AG20443 (cell line): ENCODE measurements at places on chromosomes 11 and 22.
A peak's percentile ranks its signal among the peaks of the same experiment; 100 is the strongest.

- no peak for DNase-seq
Observed at GRCh38 chr22:33180356-33180755, 122.2 kb upstream of the SYN3 start.

DNA sequence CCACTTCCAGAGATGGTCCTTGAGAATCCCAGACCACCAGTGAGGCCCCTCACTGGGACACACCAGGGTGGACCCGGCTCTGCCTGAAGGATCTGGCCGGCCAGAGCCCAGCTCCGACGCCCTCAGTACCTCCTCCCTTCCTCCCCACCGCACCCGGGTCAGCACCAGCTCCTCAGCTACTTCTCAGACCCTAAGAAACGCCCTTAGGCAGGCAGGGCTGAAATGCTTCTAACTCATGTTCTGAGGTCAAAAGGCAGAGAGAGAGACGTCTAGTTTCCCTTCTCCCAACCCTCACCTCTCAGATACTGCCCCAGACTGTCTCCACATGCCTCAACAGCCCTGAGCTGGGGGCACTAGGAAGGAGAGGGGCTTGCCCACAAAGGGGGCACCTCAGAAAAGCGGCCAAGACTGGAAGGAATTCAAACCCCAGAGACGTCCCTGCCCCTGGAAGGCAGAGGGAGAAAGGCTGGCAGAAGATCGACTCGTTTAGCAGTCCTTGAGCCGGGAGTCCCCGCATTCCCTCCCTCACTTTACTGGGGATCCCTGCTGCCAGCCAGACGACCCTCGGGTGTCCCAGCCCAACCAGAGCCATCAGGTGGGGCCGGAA is 539 bp downstream of the USH1C start:
- DNase-seq, result no peak

GRCh38 chr11:77748266-77748665 is 72.3 kb downstream of the RSF1 start:
- no peak for DNase-seq

DNA sequence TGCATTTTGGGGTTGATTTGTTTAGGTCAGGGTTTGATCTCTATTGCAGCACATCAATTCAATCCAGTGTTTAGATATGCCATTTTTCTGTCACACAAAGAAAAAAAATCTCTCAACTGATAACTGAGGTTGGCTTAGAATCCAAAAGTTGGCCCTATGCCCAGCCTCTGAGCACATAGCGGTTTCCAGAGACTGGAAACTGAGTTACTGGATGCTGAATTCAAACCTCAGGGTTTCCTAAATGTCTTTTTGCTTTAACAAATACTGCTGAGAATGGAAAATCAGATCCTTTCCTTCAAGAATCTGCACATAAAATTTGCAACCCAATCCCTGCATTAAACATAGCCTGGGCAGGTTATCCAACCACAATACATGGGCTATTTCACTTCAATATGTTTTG is 4.0 kb downstream of the P4HA3 start:
- DNase-seq, result no peak

DNA sequence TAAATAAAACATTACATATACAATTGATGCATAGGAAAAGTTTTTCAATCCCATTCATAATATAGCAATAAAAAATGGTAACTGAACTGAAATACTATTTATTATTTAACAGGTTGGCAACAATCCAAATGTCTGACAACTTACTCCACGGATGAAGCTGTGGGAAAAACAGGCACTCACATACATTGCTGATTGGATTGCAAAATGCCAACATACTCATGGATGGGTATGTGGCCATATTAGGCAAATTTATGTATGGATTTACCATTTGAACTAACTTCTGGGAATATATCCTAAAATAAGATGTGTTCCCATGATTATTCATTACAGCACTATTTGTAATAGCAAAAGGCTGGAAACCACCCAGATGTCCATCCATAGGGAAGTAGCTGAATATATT is 3.2 kb upstream of the BIRC2 start:
- DNase-seq, result no peak

GRCh38 chr22:19988965-19989724 is 27.5 kb downstream of the ARVCF start:
- DNase-seq, result no peak

DNA sequence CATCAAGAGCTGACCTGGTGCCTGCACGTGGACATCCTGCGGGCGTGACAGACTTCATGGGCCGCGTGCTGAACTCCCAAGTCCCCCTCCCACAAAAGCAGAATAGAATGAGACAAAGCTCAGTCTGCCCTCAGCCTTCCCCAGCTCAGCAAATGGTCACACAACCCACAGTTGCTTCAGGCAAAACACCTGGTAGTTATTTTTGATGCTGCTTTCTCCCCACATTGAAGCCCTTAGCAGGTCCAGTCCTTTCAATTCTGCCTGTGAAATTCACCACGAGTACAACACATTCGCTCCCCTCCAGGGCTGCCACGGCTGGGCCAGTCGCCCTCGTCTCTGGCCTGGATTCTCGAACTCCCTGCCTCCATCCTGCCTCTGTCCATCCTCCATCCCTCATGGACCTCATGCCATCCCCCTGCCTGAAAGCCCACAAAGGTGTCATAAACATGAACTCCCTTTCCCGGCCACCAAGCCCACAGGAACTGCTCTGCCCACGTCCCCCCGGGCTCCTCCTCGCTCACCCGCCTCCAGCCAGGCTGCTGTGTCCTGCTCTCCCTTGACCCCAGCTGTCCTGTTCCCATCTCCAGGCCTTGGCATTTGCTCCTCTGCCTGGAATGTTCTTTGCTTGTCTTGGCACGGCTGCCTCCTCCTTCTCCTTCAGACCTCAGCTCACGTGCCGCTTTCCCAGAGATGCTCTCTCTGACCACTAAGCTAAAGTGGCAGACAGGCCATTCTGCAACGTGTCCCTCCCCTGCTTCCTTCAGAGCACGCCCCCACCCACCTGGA is 42.1 kb downstream of the SCUBE1 start:
- no peak for DNase-seq

DNA sequence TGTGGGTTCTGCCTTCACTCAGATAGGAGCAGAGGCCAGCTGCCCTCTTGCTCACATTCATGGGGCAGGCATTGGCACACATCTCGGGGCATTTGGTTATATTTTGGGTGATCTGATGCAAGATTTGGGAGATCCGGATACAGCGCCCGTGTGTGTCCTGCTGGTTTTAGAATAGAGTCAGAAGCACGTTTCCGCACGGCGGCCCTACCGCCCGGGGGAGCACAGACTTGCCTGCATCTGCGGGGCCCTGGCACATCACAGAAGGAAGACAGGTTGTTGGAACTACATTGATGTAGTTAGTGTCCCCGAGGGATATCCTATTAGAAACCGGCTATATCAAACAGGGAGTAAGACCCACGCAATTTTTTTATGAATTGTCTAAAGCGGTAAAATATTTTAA is 982.8 kb downstream of the NTM start:
- DNase-seq, result no peak

DNA sequence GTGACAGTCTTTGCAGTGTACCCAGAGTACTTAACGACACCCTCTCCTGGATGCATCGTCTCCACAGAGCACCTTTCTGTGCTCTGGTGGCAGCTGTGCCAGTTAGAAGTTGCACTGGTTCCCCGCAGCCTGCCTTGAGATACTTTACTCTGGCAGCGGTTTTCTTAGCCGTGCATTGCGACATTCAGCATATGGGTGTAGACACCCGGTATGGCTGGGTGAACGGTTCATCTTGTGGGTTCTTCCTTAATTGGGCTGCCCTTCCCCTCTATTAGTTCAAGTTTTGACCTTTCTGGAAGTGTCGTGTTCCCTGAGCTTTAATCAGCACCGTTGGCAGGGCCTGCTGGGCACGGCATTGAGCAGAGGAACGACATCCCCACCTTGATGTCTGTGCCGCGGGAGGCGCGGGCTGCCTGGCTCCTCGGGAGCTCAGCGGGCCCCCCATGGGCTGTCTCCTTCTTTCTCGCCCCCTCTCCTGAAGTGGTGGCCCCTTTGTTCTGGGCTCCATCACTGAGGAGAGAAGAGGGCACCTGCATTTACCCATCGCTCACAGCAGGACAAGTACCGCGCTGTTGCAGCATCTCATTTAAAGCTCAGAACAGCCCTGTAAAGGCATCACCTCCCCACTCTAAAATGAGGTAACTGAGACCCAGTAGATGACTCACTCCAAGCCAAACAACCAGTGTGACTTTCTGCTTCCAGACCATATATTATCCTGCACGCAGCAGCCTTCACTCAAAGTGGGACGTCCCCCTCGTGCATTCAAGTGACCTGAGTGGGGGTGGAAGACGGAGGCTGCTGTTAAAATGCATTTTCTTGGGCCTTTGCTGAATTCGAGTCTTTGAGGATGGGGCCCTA is 13.3 kb downstream of the FAM83F start:
- no peak for DNase-seq

DNA sequence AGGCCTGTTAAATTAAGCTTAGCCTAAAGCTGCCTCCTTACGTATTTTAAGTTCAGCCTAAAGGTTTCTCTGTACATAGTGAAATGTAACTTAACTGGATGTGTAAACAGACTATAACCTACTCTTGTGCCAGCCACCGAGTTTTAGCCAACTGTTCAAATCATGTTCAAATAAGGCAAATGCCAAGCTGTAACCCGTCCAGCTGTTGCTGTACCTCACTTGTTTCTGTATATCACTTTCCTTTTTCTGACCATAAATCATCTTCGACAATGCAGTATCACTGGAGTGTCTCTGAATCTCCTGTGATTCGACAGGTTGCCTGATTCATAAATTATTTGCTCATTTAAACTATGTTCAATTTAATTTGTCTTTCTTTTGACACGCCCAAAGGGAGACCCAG is 4.0 kb upstream of the PLAAT5 start:
- no peak for DNase-seq

DNA sequence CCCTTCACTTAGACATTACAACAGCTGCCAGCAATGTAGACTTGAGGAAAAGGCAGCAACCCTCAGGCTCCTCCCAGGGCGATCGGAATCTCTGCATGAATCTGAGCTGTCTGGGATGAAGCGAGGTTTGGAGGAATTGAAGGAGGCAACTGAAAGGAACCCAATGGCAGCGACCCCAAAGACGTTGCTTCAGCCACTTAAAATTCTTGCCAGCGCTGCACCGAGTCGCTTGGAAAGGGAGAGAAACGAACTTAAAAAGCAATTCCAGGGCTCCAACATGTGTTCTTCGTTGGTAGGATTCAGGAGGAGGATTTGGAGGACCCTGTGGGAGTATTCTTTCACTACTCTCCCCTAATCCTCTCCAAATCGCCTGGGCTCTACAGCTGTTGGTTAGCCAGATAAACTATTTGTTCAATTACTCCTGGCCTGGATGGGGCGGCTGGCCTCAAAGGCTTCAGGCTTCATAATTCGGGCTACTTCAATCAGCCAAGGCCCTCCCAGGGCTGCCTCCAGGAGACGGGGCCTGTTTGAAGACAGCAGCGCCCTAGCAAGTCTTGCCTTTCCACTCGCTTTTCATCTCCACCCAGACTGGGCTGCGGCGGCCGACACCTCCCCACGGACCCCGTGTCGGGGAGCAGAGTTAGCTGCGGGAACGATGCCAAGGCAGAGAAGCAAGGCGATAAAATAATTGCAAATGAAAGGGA is 72.4 kb upstream of the TMEM45B start:
- no peak for DNase-seq

GRCh38 chr11:85661972-85662664 is 2.8 kb downstream of the CREBZF start:
- DNase-seq, result peak; percentile 16

DNA sequence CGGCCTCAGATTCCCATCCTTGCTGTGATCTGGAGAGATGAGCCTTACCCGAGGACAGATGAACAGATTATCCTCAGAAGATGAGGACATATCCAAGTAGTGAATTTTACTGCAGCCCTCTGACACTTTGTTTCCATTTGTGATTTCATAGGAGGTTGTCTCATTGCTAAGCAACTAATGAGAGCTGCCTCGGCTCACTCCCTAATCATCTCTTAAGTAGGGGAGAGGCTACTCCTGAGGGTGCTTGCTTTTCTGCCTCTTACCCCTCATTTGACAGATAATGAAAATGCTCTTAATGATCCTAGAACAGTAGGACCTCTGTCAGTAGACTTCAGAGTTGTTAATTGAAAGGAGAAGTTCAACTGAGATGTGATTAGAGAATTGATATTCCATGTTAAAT is 150.9 kb downstream of the TBC1D22A start:
- DNase-seq, result no peak

DNA sequence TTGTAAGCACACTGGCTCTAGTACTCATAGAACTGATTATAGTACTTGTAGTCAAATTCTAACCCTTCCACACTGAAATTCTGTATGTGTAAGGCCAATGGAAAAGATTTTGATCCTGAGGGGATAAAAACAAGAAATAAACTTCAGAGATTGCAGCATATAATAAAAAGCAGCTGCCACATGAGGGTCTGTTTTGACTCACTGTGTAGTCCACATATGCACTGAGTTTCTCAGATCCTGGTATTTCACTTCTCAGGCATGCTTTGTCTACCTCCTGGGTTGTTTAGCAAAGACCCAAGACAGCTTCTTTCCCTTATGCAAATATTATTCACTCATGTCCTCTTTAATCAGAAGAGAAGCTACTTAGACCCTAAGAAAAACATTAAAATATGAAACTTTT is 71.1 kb upstream of the SLC5A12 start:
- peak; percentile 10 for DNase-seq

DNA sequence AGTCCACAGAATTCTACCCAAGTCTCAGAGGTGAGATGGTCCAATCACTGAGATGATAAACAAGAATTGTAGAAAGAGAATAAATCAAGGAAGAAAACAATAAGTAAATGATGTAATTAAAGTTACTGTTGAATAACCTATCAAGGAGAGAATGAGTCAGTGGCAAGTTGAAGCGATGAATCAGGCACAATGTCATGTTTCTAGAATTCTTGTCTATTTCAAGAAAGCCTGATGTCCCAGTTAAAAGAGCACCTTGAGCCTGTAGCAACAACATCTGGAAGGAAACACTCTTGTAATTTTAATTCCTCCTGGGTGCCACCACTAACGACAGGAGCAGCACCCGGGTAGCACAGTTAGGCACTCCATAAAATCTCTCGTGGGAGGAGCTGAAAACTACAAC is 67.9 kb upstream of the SLC35C1 start:
- DNase-seq, result no peak

GRCh38 chr11:130592056-130592455 is 143.6 kb downstream of the ADAMTS15 start:
- DNase-seq, result peak; percentile 56

GRCh38 chr11:41056892-41057569 is 402.4 kb downstream of the LRRC4C start:
- no peak for DNase-seq

- DNase-seq, result no peak
Observed at GRCh38 chr22:46657996-46658947, 38.1 kb downstream of the GRAMD4 start.

DNA sequence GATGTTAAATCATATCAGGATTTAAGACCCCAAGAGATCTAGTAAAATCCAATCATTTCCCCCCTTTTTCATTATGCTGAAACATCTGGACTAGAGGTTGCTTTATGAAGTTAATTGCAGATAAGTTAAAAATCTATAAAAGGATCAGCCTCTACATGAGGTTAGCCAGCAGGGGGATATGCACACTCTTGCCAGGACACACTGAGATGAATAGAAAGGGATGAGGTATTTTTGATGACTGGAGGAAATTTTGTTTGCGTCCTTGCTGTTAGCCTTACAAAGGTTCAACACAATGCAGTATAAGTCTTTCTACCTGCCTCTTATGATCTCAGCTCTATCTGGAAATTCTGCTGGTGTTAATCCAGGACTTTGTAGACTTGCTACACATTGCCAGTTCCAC is 1034.3 kb downstream of the LRRC4C start:
- DNase-seq, result no peak
